ENCODE measurements at places on chromosomes 3 and 15. TPM values are rescaled to one million over a fixed set of nuclear protein-coding genes. Genes with fewer than 3 reads are reported as not detected.

The FETUB gene
- total RNA-seq = not detected

The PLA2G4D gene
- not detected for total RNA-seq

The NANOGP8 gene
- total RNA-seq = not detected

DNA sequence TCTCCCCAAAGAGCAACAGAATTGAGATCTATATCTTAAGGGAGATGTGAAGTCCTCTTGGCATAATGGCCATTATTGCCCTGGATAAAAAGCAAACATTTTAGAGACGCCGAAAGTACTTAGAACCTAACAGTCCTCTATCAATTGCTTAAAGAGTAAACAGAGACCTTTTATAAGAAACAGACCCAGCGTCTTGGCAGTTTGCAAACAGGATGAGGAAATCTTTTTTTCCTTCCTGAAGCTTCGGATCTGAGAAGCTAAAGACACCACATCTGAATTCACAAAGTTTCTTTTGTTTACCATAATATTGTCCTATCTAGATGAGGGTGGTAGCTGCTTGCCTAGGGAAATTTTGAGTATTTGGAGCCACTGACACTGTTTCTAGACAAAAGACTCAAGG, 59.9 kb upstream of the LIMD1 start:
- DNase-seq = no peak

- DNase-seq = no peak
Measured at GRCh38 chr15:61364871-61365270, 135.8 kb upstream of the RORA start.

DNA sequence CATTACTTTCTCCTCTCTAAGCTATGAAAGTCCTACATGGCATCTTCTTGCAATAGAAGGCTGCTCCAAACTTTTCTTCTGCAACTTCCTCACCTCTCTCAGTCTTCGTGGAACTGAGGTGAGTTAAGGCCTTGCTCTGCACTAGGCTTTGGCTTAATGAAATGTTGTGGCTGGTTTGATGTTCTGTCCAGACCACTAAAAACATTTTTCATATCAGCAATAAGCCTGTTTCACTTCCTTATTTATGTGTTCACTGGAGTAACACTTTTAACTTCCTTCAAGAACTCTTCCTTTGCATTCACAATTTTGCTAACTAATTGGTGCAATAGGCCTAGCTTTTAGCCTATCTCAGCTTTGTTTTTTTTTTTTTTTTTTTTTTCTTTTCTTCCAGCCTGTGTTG, 335.3 kb upstream of the NECTIN3 start:
- no peak for DNase-seq

DNA sequence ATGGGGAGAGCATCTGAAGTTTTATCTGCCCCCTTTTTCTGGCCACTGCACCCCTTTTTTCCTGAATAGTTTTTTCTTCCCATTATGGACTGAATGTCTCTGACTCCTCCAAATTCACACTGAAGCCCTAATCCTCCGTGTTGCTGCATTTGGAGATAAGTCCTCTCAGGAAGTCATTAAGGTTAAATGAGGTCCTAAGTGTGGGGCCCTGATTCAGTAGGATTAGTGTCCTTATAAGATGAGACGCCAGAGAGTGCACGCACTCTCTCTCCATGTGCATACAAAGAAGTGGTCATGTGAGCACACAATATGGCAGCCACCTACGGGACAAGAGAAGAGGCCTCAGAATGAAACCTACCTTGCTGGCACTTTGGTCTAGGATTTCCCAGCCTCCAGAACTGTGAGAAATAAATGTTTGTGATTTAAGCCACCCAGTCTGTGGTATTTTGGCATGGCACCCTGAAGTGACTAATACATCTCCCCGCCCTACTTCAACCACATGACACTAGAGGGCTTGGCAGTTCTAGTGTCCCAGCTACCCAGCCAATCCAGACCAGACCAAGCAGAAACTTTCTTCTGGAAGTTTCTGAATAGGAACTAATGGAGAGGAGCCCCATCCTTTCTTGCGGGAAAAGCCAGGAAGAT, 191.3 kb downstream of the PDE8A start:
- no peak for DNase-seq

GRCh38 chr3:70614111-70614510, 301.7 kb upstream of the MDFIC2 start:
- no peak for DNase-seq

- no peak for DNase-seq
Measured at GRCh38 chr3:144553301-144553700, 581.7 kb downstream of the DIPK2A start.

DNA sequence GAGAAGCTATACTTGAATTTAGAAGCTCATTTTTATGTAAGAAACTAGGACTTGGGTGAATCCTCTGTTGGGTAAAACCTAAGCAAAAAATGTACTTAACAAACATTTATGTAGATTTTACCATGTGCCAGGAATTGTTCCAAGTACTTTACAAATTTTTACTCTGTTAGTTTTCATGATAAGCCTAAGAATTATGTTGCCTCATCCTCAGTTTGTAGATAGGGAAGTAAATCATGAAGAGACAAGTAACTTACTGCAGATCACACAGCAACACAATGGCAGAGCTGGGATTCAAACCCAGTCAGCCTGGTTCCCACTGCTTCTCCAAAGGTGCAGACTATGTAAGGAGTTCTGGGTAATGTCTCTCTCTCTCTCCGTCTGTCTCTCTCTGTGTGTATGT, 169.9 kb downstream of the DIPK2A start:
- no peak for DNase-seq

DNA sequence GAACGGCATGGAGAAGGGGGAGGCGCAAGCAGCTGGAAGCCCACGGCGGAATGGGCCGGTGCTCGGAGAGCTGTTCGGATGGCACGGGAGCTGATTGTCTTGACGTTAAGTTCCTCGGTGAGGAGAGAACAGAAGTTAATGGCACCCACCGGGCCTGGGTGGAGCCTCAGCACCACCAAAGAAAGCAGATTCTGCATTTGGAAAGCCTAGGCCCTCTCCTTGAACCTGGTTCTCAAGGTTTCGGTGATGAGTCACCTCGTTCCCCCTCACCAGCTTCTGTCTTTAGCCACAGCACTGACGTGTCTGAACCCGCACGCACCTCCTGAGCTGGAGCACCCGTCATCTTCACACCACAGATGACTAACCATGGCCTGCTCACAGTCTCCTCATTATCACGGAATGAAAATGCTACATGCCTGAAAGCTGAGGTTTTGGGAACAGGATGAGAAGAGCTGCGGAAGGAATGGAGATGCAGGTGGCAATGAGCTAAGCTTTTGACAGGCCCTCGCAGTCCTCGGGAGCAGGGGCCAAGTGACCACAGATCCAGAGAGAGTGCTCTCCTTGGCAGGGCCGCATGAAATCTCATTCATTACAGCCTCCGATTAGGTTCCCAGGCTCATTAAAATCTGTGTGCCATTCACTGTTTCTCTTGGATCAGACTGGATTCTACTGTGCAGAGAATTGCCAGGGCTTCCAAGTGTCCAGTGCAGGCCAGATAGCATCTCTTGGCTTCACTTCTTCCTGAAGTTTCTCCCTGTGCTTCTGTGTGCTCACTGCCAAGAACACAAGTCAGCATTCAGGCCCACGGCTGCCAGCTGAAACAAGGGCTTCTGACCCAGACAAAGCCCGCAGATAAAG, 96.3 kb upstream of the DLG1 start:
- DNase-seq = peak; percentile 33

GRCh38 chr3:130627882-130628281, 110.9 kb downstream of the COL6A6 start:
- DNase-seq = no peak

DNA sequence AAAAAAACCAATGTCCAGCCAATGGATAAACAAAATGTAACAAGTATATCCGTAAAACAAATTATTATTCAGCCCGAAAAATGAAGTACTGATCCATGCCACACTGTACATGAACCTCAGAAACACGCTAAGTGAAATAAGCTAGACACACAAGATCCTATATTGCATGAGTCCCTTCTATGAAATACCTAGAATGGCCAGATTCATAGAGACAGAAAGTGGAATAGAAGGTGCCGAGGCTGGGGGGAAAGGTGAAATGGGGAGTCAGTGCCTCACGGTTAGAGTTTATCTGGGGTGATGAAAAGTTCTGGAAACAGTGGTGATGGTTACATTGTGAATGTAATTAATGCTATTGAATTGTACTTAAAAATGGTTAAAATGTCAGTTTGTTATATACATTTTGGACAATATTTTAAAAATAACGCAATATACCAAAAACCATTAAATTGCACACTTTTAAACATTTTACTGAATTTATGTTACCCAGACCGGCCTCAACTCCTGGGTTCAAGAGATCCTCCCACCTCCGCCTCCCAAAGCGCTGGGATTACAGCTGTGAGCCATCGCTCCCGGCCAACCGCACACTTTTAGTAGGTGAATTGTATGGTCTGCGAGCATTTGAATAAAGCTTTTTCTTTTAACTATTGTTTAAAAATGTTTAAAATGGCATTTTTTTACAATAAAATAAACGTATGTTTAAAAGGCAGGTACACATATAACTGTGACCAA, 2.1 kb downstream of the RNF168 start:
- DNase-seq = peak; percentile 20

GRCh38 chr15:45143946-45144345, 14.2 kb downstream of the DUOX1 start:
- DNase-seq = no peak

DNA sequence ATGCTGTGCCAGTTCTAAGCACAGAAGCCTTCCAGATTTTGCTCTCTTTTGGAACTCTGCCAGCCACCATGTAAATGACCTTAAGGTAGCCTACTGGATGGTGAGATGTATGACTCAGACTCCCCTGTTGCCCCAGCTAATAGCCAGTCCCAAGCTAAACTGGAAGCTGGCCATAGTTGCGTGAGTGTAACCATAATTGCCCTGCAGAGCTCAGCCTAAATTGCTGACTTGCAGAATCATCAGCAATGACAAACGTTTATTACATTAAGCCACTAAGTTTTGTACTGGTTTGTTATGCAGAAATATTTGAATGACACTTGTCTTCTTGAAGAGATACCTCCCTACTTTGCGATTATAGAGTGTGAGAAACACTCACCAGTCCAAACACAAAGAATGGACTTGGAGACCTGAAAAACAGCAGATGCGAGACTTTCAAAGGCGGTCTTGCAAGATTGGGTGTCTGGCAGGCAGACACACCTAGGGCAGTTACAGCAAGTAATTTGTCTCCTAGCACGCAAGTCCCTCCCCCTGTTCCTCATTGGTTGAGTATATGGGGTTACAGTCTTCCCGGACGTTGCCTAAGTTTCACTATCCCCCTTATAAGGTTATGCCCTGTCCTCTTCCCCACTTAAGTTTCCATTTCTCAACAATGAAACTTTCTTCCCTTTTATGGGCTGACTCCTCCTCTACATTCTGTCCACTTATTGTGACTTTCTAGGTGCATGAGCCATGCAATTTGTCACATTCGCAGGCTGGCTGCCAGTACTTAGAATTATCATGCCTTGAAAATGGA, 83.6 kb upstream of the XCR1 start:
- peak; percentile 35 for DNase-seq

GRCh38 chr3:38998086-38998485, 53.7 kb downstream of the SCN11A start:
- no peak for DNase-seq

GRCh38 chr3:67076607-67077006, 78.5 kb downstream of the KBTBD8 start:
- DNase-seq = no peak

DNA sequence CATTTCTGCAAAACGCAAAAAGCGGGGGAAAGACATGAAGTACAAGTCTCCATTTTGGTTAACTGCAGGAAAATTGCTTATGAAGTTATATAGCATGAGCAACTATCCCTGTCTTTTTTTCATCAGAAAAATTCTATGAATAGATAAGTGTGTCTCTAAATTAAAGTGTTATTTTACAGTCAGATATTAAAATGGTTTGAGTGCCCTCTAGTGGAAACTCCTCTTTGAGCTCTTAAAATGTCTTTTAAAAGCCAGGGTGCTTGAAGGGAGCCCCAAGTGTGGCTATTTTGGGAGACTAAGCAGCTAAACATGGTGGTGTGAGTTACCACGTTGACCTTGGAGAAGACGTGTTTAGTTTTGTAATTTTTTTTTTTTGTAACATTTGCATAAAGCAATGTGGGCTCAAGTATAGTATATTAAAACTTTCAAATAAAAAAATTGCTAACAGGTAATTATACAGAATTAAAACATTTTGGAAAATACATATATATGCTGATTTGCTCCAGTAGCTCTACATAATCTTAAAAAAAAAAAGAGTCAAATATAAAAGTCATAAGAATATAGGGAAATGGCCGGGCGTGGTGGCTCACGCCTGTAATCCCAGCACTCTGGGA, 77.2 kb downstream of the PPP2R3A start:
- DNase-seq = peak; percentile 7

DNA sequence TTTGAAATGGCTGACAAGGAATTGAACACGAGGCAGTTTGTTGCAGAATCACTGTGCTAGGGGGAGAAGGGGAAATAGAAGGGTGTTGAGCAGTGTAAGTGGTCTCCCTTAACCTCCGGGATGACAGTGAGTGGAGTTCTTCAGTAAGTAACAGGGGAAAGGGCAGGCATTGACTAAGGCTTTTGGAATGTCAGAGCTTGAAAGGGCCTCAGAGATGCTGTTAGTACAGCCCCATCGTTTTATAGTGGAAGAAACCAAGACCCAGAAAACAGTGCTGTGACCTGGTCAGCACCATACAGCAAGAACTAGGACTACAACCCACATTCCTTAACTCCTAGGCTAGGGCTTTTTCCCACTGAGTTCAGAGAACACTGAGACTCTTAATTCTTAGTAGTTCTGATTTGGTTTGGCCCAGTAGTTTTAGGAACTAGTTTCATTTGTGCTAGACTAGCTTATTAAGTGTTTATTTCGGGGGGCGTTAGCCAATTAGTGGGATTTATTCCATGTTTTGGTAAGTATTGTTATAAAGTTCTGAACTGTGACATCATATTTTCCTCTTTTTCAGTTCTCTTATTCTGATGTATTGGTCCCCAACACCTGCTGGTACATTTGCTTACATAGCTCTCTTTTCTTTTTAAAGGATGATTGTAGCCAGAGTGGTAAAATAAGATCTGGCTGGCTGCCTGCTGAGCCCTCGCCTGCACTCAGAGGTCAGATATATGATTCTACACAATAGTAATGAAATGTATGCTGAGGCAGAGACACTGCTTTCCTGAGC, 34.2 kb downstream of the RAB11A start:
- DNase-seq = no peak

GRCh38 chr3:37787153-37787867, 74.4 kb upstream of the CTDSPL start:
- DNase-seq = no peak

DNA sequence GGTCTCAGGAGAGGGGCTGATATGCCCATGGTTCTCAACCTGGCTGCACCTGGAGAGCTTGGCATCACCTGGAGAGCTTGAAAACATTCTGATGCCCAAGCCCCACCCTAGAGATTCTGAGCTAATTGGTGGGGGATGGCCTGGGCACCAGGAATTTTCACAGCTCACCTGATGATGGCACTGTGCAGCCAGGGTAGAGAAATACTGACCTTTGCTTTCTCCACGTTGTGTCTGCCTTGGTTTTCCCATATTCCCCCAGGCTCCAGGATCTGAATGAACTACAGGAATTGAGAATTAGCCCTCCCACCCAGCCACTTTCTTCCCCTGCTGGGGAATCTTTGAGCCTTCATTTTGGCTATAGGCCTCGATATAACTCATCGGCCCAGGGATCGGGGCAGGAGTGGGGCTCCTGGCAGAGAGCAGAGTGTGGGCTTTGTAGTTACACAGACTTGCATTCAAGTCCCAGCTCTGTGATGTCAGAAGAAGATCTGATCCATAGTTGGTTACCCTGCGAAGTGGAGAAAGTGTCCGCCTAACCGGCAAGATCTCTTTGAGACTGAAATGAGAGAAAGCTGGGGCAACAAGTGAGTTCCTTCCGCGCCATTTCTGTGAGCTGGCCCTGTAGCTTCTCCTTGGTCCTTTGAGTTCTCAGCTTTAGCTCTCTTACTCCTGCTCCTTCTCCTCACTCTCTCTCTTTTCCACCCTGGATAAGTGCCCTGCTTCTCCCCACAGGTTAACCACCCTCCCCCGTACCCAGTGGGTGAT, 33.1 kb upstream of the UBE2Q2 start:
- no peak for DNase-seq

All from activated CD4-positive, alpha-beta T cell treated with anti-CD3 and anti-CD28 coated beads, Interleukin-2, amount 10 ng/mL, durations not matched to agents 7 days and 5 days (primary cell).